Lung (tissue), 17 donors: ENCODE measurements at places on chromosomes 12 and 14. TPM values are rescaled to one million over a fixed set of nuclear protein-coding genes. Genes with fewer than 3 reads are reported as not detected.

GRCh38 chr12:52675301-52675701, 4.9 kb downstream of the KRT1 start:
- no peak for DNase-seq

- no peak for DNase-seq
These were observed 31.1 kb downstream of the PITPNM2 start for GRCh38 chr12:123119808-123120207.

DNA sequence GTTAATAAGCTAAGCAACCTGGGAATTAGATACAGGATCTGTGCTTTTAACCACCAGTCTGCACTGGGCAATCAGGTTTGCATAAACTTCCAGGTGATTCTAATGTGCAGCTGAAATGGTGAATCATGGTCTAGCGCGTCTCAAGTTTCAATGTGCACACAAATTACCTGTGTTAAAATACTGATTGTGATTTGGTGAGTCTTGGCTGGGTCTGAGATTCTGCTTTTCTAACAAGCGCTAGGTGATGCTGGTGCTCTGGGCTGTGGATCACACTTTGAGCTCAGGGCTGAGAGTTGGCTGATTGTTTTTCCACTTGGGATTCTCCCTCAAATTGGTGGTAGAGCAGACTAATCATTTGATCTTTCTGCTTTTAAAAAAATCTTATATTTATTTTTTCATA, 124.8 kb downstream of the C12orf75 start:
- DNase-seq: no peak

- no peak for DNase-seq
These were observed 61.9 kb downstream of the CCDC92 start for GRCh38 chr12:123910761-123911193.

GRCh38 chr12:55726971-55727370, 1.8 kb downstream of the CD63 start:
- no peak for DNase-seq

- no peak for DNase-seq
These were observed 298.2 kb downstream of the RPAP3 start for GRCh38 chr12:47407463-47408129.

DNA sequence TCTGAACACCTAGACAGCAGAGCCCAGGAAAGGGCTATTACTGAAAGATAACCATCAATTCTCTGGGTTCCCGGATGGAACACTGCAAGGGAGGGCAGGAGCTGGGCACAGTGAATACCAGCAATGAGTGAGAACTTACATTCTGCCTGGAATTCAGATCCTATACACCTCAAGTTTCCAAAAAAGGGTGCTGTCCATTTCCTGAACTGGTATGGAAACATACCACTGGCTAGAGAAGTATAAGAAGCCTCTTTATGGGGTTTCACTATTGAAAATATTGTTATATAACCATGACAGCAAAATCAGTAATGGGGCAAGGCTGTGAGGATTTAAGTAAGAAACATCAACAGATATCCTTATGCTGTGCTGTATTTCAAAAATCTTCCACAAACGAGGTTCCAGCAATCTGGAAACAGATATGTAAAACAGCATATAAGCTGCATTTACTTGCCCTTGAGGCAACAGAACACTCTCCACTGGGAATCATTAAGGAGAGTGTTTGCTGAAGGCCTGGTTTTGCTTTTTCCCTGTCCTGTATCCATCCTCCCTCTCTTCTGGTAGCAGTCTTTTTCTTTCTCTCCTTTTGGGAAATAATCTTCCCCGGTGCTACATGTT, 53.3 kb upstream of the GTF2A1 start:
- DNase-seq: no peak

DNA sequence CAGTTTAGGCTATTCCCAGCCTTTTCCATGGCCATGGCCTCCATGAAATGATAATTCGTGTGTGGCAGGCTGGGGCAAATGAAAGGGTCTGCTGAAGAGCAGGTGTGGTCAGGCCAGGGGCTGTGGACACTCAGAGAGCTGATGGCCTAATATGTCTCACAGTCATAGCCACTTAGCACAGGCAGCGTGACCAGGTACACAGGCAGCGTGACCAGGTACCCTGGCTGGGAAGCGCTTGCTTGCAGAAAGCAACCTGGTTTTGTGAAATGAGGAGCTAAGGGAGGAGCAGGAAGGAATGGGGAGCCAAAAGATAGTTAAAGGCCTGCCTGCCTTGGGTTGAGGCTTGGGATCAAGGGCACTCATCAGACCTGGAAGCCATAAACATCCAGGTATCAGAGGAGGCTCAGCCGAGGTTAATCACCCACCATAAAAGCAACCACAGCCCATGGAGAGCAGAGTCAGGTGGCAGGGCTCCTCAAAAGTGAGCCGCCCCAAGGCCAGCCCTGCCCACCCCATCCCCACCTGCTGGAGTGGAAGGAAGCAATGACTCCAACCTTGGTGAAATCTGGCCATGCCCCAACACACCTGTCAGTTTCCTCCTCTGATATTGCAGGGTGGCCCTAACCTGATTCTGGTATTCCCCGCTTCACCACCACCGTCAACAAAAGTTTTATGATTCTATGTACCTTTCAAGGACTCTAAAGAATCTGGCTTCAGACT, 8.0 kb upstream of the KRT8 start:
- peak; percentile 19 for DNase-seq

DNA sequence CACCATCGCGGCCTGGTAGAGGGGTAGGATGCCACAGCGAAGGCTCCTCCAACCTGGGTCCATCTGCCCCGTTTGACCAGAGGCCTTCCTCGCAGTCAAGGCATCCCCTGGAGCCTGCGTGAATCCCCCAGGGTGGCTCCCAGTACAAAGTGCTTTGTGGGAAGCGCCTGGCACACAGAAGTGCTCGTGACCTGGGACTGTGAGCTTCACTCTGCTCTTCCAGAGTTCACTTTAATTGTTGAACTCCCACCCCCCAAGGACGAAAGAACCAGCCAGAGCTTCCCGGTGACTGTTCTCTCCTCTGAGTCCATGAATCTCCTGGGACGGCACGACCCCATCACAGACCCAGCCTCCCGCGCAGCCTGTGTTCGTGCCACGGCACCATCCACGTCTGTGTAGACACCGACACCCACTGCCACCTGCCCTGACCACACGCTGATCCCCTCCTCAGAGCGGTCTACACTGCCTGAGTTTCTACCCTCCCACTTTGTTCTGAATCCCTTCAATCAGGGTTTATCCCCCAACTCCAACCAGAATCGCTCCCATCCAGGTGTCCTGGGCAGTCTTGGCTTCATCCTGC, 15.9 kb downstream of the P2RX2 start:
- no peak for DNase-seq

- peak; percentile 65 for DNase-seq
These were observed 15.0 kb downstream of the DEPDC4 start for GRCh38 chr12:100251917-100252316.

Gene BDKRB2
- total RNA-seq: 2.1 TPM

Gene BCL11B
- total RNA-seq: 2.3 TPM
